WTC11 (cell line): ENCODE measurements at places on chromosomes 2 and 18. TPM values are rescaled to one million over a fixed set of nuclear protein-coding genes. Genes with fewer than 3 reads are reported as not detected.

The SCYGR7 gene
- total RNA-seq: not detected in 3 replicates

The GAD1 gene
- total RNA-seq: 2.5 to 3.6 TPM (median 2.6 TPM) in 3 replicates

The ANKRD30B gene
- not detected in 3 replicates for total RNA-seq

The SERPINB11 gene
- total RNA-seq: not detected in 3 replicates

The GALNT13 gene
- 8.5 to 9.9 TPM (median 8.8 TPM) in 3 replicates for total RNA-seq

The DLGAP1 gene
- 22.0 to 24.0 TPM (median 23.0 TPM) in 3 replicates for total RNA-seq

The SPP2 gene
- total RNA-seq: not detected in 3 replicates

The CCNYL1 gene
- total RNA-seq: 26.6 to 31.6 TPM (median 28.1 TPM) in 3 replicates

The NAPG gene
- 24.2 to 28.7 TPM (median 25.8 TPM) in 3 replicates for total RNA-seq

The LRRTM1 gene
- 1.1 to 1.4 TPM (median 1.2 TPM) in 3 replicates for total RNA-seq

The CROCC2 gene
- total RNA-seq: not detected in 3 replicates

The CD28 gene
- total RNA-seq: 0.11 to 0.50 TPM (median 0.16 TPM) in 3 replicates

The BOK gene
- total RNA-seq: 35.1 to 39.4 TPM (median 37.4 TPM) in 3 replicates

The SERPINB3 gene
- 0.11 to 0.22 TPM in 2 of 3 replicates, not detected in the other for total RNA-seq

The DTNA gene
- total RNA-seq: 16.1 to 16.9 TPM (median 16.2 TPM) in 3 replicates

The POMC gene
- 3.2 to 4.4 TPM (median 3.7 TPM) in 3 replicates for total RNA-seq

GRCh38 chr2:40200366-40200915, 251.4 kb downstream of the SLC8A1 start:
- DNase-seq: no peak

GRCh38 chr2:165897726-165898125, 55.9 kb downstream of the TTC21B start:
- no peak for DNase-seq

DNA sequence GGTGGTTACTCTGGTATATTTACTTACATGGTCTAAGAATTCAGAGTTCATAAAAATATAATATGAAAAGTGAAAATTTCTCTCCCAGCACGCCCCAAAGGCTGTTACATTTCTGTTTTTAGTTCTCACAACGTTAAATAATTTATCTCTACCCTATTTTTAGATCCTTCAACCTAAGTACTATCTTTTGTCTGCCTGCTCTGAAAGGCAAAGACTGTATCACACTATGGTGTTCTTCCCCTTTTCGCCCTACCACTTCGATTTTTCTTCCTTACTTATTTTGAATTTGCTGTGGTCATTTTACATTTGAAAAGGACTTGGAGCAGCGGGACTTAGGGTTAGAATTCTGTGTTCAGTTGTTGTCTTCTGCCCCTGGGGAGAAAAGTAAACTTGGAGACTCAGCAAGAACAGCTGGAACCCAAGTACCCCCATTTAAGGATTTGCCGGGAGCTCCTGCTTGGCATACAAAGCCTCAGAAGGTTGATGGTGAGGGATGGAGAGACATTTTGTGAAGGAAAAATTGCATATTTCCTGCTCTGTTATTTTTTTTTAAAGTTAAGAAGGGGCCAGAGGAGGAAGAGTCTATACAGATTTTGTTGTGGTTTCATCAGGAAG, 19.0 kb downstream of the ADAM23 start:
- DNase-seq: no peak

DNA sequence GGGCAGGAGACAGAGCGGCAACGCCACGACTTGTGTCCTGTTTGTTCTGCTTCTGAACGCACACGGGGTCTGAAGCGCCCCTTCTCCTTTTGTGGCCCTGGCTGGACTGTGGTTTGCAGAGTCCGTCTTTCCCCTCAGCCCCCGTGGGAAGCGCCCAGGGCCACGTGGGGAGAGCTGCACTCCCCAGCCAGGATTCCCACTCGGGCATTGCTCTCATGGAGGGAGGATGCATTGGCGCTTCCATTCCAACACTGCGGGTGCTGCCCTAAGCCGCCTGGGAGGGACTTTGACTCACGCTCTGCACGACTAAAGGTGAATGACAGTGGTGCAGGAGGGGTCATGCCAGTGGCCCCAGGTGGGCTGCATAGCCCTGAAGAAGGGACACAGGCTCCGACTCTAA, 52.5 kb downstream of the TIMM21 start:
- no peak for DNase-seq

- no peak for DNase-seq
Observed at GRCh38 chr2:181817509-181817908, 74.0 kb upstream of the ITPRID2 start.

DNA sequence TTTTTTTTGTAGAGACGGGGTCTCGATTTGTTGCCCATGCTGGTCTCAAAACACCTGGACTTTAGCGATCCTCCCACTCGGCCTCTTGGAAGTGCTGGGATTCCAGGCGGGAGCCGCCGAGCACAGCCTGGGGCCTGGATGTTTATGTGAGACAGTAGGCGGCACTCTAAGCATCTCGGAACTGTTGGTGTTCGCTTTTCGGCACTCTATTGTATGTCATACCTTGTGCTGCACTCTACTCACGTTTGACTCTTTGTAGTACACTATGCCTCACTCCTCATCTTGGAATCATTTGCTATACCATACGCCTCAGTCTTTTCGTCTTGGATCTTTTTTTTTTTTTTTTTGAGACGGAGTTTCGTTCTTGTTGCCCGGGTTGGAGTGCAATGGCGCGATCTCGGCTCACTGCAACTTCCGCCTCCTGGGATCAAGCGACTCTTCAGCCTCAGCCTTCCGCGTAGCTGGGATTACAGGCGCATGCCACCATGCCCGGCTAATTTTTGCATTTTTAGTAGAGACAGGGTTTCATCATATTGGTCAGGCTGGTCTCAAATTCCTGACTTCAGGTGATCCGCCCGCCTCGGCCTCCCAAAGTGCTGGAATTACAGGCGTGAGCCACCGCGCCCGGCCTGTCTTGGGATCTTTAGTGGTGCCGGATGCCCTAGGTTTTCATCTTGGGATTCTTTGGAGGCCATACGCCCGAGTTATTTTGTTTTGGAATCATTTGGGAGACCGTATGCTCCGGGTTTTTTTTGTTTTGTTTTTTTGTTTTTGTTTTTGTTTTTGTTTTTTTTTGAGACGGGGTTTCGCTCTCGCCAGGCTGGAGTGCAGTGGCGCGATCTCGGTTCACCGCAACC, 24.2 kb upstream of the ZDBF2 start:
- DNase-seq: peak; percentile 67

- no peak for DNase-seq
Observed at GRCh38 chr2:164778723-164779122, 62.9 kb downstream of the COBLL1 start.

- peak; percentile 75 for DNase-seq
Observed at GRCh38 chr18:34809451-34810072, 99.5 kb downstream of the DTNA start.

- DNase-seq: peak; percentile 62
Observed at GRCh38 chr2:235542733-235543127, 48.9 kb downstream of the AGAP1 start.

- no peak for DNase-seq
Observed at GRCh38 chr2:37011130-37011529, 44.8 kb upstream of the STRN start.

DNA sequence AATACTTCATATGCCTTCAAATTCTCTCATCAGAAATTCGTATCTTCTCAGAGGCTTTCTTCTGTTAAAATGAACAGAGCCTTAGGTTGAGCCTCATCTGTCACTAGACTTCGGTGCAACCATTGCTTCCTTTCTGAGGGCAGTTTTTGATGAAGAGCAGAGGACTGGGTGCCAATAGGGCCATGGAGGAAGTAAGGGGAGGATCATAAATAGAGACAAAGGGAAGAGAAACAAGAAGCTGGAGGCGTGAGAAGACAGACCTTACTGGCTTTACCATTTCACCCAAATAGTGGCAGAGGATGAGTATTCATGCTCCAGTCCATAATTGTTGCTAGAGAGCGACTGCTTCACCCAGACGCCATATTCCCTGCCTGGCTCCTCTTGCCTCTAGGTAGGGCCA, 215.6 kb upstream of the PKDCC start:
- no peak for DNase-seq

- DNase-seq: no peak
Observed at GRCh38 chr18:49169037-49169521, 218.3 kb upstream of the SMAD7 start.

DNA sequence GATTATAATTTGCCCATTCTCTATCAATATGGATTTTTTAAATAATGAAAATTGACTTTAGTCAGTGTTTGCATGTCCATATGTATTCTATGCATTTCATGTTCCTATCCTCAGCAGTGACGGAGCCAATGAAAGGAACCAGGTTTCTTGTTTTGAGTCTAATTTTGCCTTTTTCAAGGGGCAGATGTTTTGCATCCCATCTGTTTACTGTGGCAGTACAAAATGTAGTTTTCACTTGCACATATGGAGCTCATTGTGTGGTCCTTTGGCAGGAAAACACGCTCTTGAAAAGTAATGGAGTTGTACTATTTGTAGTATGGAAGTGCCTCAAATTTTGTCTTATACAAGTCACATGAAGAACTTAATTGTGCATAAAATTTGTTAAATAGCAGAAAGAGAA, 127.8 kb downstream of the AGPS start:
- no peak for DNase-seq

- no peak for DNase-seq
Observed at GRCh38 chr18:10252494-10252893, 201.9 kb upstream of the APCDD1 start.

DNA sequence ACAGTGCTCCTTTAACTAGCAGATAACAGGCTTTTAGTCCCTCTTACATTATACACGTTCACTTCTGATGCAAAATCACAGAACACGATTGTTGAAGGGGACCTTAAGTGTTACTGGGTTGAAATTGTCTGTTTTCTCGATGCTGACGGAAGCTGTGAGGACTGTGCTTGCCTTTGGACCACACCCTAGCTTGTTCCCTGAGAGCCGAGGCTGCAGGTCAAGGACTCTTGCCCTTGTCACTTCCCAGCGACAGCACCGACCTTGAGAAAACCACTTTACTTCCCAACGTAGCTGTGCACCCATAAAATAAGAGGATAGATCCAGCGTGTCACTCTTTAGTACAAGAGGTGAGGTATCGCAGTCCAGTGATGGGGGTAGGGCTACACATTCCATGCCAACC, 701.0 kb downstream of the DCDC2C start:
- no peak for DNase-seq

GRCh38 chr2:73841912-73842738, 13.4 kb downstream of the STAMBP start:
- no peak for DNase-seq

DNA sequence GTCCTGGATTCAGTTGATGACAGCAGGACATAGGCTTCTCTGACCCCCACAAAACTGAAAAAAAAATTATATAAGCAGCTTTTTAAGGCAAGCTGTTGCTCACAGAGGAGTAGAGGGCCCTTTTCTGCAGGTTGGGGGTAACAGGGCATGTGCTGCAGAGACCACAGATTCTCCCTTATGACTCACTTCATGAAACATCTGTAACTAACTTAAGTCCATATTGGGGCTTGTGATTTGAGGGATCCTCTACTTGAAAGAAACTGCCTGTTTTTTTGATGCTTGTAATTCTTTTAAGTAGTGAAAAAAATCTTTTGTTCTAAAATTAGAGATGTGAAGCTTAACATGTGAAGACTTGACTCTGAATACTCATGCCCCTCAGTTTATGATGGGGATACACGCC, 33.4 kb downstream of the XRCC5 start:
- DNase-seq: no peak

GRCh38 chr18:39561126-39561525, 1995.5 kb upstream of the CELF4 start:
- no peak for DNase-seq

DNA sequence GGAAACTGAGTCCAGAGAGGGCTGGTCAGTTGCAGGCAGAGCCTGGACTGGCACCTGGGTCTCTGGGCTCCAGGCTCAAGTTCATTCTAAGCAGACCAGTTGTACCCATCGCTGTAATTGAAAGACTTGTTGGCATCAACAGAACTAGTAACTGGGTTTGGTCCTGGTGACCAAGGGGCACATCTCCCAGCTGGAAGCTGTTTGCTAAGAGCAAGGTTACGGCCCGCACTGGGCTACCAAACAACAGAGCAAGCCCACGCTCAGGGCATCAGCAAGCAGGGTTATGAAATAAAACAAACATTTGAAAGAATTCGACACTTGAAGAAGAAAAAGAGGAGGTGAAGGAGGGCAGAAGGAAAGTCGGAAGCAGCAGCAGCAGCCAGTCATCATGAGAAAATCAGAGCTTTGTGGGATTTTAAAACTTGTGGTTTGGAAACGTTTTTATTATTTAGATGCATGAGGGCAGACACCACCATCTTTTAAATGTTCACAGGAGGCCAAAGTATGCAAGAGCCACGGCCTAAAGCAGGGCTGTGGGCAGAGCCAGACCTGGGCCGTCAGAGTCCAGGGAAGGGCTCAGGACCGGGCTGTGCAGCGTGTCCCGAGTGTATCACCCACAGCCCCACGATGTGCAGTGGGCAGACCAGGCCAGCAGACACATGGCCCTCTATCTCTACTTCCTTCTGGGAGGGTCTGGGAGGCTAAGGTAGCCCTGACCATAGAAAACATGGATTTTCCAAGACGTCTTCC, 220.3 kb downstream of the BCL2 start:
- DNase-seq: no peak

- DNase-seq: no peak
Observed at GRCh38 chr2:217553679-217554078, 449.1 kb downstream of the TNS1 start.

- DNase-seq: no peak
Observed at GRCh38 chr2:237652854-237653253, 25.5 kb downstream of the LRRFIP1 start.

DNA sequence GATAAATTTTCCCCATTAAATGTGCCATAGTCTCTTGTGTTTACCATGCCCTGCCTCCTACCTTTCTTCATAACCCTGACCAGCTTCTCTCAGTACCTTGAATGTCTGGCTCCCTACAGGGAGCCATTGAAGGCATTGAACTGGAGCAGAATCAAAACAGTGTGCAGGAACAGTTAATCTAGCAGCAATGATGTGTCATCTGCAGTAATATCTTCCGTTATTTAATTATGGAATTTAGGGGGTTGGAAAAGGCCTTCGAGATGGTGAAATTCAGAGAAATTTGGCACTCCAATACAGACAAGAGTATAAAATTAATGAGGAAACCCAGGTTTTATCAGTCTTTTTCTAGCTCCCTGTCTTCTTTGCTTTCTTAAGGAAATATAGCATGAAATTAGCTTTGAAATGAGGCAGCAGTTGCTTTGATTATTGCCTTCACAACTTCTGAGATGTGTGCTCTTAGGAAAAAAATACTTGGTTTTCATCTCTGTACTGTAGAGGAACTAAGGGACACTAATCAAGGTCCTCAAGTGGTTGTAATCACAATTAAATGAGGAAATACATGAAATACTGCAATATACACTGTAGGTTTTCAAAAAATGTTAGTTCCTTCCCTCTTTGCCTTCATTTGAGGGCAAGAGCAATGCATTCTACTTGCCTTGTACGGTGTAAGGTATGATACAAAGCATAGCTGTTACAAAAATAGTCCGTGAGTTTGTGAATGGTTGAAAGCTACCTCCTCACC, 369.1 kb downstream of the SETBP1 start:
- no peak for DNase-seq

DNA sequence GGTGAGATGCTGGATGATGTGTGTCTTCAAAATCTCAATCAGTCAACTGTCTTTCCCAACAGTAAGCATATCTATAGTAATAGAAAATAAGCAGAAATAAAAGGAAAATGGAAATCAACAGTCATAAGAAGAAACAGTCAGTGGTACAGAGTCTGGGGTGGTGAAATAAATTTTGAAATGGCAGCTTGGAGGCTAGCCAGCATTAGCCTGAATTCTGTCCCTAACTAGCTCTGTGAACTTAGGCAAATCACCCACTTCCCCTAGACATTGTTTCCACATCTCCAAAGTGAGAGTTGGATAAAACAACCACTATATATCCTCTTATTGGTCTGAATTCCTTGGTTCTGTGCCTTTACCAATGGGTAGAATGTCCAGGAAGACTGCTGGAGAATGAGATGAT, 189.7 kb upstream of the REV1 start:
- DNase-seq: no peak
